ENCODE measurements at places on chromosomes 5 and 9.
A peak's percentile ranks its signal among the peaks of the same experiment; 100 is the strongest.

DNA sequence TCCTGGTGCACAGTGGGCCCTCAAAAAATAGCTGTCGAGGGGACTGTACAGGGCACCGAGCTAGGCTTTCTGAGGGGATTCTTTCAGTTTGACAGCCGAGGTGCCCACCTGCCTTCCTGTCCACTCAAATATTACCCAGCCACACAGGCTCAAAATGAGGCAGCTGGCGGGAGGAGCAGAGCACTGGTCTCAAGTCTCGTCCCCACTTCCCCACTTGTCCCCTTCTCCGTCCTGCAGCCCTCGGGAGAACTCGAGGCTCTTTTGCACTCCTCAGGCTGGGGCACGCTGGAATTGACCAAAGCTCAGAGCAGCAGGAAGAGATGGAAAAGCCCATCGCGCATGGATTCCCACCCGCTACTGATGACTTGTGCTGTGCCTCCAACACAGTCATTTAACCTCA is 185.2 kb downstream of the HSPA4 start:
- no peak for DNase-seq

- peak; percentile 56 for DNase-seq
Observed at GRCh38 chr5:67268231-67269021, 71.8 kb upstream of the CD180 start.

- peak; percentile 52 for DNase-seq
Observed at GRCh38 chr5:75566710-75567309, 44.4 kb upstream of the ANKDD1B start.

DNA sequence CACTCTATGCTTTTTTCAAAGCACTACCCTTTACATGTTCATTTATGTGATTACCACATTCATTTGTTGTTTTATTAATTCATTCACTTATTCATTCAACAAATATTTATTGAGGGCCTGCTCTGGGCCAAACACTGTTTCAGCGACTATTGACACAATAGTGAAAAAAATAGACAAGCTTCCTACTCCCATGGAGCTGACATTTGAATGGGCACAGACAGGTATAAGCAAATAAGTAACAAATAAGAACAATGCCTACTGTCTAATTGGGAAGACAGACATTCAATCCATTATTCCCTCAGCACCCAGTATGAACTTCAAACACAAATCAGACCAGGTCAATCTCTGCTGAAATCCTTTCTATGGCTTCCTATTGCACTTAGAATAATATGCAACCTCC is 156.9 kb upstream of the NR3C1 start:
- DNase-seq, result no peak

Measured in keratinocyte (primary cell).